ENCODE measurements at places on chromosomes 4 and X.

GRCh38 chr4:150082241-150082640 lies 4.0 kb downstream of the DCLK2 start:
- DNase-seq = no peak

- peak; percentile 30 for DNase-seq
Observed at GRCh38 chrX:45709381-45709780, 508.7 kb upstream of the DIPK2B start.

DNA sequence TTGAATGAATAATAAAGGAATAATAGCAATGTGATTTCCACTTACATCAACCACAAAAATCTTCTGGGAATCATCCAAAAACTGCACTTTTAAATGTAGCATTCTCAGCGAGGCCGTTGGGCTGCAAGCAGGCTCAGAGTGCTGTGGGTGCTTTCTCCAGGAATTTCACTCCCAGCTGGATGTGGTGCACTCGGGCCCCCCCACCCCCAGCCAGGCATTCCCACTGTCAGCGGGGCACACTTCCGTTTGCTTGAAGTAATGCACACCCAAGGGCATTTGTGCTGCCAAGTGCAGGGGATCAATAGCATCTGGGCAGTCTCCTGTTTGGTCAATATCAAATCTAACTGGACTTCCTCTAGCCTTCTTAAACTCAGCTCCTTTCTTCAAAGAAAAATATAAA lies at the start of gene FRMD7:
Gene FRMD7 (minus strand): TSS at position 278 of the 400 bp plus-strand sequence. CDS start 176 bp downstream, at position 102.
- DNase-seq = peak; percentile 52

DNA sequence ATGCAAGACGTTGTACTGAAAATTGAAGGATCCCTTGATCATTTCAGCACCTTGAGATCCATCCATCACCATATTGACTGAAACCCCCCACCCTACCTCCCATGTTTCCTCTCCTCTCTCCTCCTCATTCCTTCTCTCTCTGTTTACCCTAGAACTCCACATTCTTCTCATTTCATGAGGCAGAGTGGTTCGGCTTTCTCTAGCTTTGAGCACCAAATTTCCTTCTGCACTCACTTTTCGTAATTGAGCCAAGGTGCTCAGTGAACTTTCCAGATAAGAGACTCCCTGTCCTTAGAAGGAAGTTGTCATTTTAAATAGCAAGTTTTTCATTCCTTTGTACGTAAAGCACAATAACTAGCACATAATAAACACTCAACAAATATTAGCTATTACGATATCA lies 108.3 kb upstream of the SLC34A2 start:
- no peak for DNase-seq

GRCh38 chr4:153344131-153345011 lies at the start of gene MND1:
Gene MND1, plus strand, starts transcription at chr4:153344688. Its CDS starts 50 bp downstream, at chr4:153344738.
- peak; percentile 83 for DNase-seq

DNA sequence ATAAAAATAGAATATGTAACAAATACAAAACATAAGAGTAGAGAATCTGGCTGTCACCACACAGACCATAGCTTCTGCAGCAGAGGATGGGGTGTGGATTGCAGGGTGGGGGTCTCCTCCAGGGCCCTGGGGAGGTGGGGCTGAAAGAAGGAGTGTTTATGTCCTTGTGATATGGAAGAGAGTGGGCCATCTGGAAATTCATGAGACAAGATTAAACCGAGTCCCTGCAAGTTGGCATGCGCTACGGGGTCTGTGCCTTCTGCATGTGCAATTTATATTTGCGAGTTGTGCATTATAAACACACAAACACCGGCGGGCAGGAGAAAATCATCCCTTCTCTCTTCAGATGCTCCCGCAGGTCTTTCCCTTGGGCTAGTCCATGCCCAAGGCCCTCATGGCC lies 145.9 kb downstream of the EVC2 start:
- DNase-seq = no peak
